ENCODE measurements at places on chromosomes 7 and 10.

DNA sequence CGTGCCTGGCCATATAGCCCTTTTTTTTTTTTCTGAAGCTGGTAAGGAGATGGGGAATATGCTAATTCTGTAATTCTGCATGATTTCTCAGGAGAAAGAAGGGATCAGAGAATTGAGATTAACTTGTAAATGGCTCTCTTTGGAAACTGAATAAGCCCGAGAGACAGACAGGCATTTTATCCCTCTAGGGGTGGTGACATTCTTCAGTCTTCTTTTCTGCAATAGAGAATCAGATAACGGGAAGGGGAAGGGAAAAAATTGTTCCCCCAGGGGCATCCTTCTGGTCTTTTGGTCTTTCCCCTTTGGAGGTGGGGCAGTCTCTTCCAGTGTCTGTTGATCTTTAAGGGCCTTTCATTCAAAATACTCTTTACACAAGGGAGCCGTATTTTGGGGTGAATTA, 34.2 kb downstream of the HK1 start:
- DNase-seq = no peak

DNA sequence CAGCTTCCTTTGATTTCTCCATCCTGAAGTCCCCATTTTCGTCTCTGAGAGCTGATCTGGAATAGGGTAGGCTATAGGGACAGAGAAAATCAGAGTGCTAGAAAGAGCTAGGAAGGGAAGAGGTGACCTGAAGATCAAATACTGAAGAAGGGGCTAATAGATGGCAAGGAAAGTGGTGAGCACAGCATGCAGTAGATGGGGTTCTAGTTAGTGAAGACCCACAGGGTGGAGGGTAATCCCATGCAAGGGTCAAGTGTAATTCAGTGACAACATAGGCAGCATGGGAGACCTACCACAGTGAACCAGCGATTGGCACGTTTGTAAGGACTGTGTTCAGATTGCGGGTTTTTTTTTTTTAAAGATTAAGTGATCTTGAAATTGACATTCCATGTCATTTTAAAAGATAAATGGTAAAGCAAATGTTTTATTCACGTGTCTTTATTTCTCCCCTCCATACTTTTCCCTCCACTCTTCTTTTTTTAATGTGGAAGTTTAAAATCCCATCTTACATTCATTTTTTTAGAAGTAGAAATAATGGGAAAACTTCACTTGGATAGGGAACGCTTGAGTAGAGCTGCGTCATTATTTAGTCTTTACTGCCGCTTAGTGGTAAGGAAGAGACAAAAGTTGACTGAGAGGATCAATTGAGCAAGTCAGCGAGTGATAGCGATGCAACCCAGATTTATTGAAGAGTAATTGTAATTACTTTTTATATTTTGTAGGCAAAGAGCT, 21.0 kb upstream of the ABI1 start:
- peak; percentile 64 for DNase-seq

- no peak for DNase-seq
Observed at GRCh38 chr10:62113680-62114079, 155.0 kb downstream of the RTKN2 start.

DNA sequence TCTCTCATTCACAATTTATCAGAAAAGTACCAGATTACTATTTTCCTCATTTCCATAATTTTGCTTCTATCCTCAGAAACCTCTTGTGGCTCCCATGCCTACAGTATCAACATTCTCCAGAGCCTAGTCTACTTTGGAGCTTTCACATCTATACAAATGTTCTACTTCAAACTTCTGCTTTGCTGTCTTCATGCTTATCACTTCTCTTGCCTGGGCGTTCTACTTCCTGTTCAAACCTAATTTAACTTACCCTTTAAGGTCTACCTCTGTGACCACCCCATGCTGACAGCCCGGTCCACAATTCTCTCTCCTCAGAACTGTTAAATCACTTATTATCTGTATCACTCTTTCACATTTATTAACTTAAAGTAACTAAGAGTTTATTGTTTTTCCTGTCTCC, 6.1 kb upstream of the PTPN12 start:
- no peak for DNase-seq

- DNase-seq = no peak
Observed at GRCh38 chr7:74044366-74045350, 16.7 kb downstream of the ELN start.

DNA sequence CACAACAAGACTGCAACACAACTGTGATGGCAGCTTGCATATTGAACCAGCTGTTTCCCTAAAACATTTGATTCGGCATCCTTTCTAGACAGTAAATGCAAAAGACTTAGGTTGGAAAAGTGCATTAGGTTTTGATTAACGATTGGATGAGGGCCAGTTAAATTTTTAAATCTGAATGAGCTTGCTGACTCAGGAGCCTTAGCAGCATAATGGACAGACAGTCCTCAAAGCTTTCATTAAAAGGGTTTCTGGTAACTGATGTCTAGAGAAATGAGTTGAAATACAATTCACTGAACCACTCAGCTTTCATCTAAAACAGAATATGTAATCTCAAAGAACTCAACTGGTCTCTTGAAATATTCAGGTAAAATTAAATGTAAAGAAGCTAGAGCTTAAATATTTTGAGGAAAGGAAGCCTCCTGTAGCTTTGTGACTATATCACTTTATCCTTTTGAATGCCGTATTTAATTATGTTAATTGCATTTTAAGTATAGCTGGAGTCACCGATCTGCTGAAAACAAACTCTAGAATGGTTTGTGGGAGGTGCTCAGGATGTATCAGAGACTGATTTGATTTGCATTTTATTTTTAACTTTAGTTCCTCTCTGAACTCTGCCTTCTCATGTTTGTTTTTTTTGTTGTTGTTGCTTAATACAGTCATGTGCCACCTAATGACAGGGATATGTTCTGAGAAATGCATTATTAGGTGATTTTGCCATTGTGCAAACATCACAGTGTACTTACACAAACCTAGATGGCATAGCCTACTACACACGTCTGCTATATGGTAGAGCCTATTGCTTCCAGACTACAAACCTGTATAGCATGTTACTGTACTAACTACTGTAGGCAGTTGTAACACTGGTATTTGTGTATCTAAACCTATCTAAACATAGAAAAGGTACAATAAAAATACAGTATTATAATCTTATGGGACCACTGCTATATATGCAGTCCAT, 29.2 kb upstream of the ATRNL1 start:
- peak; percentile 54 for DNase-seq

DNA sequence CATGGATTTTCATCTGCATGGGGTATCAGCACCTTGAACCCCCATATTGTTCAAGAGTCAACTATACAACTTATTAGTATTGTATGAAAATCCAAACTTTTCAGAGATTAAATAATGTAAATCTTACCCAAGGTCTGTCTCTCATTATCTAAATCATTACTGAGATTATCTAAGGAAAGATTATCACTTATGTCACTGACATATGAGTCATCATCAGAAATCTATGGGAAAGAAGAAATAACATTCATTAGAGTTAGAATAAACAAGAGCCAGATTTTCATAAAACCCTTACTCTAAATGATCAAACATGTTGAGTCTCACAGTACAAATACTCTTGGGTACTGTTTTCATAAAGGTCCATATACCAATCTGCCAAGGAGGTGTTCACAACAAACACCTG, 83.3 kb upstream of the GSDME start:
- no peak for DNase-seq

GRCh38 chr7:118573085-118573484, 348.6 kb downstream of the ANKRD7 start:
- no peak for DNase-seq

DNA sequence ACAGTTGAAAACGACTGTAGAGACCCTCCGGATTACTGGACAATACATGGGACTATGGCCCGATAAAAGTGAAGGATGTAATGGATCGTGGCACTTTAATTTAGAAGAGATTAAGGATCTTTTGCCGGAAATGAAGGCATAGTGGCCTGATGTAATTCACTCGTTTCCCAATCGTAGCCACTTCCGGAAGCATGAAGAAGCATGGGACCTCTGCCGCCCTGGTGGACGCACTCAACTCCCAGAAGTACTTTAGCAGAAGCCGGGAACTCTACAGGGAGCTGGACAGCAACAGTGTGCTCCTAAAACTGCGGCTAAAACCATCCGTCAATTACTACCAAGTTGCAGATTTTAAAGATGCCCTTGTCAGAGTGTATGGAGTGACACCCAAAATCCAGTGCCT, 59.6 kb upstream of the NUPR2 start:
- DNase-seq = no peak

DNA sequence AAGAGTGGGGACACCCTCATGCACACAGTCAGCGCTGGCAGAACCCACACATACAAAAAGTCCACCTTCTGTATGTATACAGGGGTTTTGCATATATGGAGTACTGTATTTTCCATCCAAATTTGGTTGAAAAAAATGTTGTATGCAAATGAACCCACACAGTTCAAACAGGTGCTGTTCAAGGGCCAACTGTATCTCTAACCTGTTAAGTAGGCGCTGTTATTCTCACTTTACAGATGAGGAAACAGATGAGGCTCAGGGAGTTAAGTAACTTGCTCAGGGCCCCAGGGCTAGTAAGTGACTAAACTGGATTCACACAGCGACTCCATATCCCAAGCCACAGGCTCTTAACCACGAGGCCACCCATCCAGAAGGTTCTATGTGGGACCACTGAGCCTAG, 69.9 kb downstream of the C10orf105 start:
- no peak for DNase-seq

DNA sequence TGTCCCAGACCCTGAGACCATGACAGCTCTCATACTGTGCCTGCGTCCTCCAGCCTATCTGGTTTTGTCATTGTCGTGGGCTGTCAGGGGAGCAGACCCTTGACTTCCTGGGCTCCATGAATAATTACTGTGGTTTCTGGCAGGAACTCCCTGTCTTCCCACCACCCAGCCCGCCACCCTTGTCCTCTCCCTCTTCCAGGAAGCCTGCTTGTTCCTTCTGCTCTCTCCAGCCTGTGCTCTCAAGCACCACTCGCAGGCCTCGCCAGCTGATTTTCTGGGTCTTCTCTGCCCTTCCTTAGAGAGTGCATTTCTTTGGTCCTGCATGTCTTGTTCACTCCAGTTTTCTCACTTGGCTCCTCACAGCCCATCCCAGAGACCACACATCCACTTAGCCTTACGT, 224.5 kb upstream of the INHBA start:
- DNase-seq = no peak

DNA sequence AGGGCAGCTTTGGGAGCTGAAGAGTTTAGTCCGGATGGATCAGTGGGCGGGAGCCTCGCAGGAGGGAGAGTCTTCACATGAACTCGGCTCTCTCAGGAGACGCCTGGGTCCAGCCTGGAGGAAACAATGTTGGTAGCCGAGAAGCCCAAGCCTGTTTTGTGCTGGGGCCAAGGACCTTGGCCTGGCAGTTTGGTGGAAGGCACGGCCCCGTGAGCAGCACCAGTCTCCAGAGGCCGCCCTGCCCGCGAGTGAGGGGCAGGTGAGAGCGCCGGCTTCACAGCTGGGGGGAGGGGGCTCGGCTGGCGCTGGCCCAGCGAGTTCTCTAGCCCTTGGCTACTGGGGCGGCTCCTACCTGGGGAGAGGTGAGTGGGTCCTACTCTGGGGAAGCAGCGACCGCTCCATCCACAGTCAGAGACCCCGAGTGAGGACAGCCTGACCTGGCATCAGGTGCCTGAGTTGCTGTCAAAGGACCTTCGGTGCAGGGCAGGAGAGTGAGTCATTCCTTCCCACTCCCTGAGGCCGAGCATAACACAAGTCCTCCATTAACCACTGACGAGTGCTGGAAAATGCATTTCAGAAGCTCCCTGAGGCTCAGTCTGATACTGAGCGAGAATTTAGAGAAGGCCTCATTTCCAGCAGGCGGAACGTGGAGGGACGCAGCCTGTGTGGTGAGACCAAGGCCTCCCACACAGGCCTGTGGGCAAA, 89.3 kb upstream of the DIP2C start:
- no peak for DNase-seq

GRCh38 chr10:5890452-5890915, 441 bp downstream of the FBH1 start:
- DNase-seq = no peak

DNA sequence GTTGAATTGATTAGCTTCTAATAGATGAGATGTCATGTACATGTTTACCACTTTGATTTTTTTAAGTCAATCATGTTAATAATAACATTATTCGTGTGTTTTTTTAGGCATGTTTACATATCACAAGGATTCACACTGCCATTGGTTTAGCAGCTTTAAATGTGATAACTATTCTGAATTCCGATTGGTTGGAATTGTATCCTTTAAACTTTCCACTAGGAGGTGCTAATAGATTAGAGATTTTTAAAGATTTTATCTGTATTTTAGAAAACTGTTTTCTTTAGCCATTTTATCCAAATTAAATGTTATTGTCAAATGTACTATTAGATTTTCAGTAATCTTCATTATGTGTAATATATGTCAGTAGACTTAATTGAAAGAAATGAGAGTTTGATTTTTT, 83.2 kb downstream of the HECTD2 start:
- DNase-seq = peak; percentile 37

- no peak for DNase-seq
Observed at GRCh38 chr7:105587909-105588635, 6.8 kb upstream of the EFCAB10 start.

GRCh38 chr10:551373-552252, 137.9 kb downstream of the DIP2C start:
- DNase-seq = no peak

- DNase-seq = no peak
Observed at GRCh38 chr10:112335111-112335867, 38.6 kb upstream of the ACSL5 start.

DNA sequence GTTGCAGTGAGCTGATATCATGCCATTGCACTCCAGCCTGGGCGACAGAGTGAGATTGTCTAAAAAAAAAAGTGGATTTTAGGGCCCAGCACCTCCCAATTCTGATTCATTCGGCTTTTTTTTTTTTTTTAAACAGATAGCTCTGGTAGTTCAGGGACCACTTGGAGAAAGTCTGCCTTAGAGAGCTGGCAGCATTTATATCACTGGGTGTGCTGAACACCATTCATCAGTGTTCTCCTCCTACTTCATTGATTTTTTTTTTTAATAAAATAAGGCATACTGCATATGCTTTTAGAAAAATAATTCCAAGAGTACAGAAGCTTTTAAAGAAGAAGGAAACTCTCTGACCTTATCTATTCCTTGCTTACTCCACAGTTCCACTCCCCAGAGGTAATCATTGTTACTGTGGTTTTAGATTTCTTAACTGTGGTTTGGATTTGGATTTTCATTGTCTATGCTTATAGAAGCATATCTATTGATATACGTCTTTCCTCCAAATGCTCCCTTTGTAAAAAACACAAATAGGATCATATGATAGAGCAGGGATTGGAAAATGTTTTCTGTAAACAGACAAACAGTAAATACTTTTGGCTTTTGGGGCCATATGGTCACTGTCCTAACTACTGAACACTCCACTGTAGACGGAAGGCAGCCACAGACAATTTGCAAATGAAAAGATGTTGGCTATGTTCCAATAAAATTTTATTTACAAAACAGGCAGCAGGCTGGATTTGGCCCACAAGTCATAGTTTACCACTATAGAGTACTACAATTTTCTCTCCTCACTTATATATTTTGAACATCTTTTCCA, 21.1 kb upstream of the SAR1A start:
- DNase-seq = no peak
